ENCODE measurements at places on chromosomes 5 and 9.

DNA sequence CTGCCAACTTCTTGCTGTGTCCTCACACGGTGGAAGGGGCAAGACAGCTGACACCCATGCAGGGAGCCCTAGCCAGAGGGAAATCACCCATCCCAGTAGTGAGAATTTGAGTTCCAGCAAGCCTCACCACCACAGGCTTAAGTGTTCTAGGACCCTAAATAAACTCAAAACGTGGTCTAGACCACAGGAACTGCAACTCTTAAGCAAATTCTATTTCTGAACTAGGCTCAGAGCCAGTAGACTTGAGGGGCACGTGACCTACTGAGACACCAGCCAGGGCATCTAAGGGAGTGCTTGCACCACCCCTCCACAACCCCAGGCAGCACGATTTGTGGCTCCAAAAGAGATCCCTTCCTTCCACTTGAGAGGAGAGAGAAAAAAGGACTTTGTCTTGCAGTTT is 96.0 kb upstream of the PHF24 start:
- DNase-seq = no peak

GRCh38 chr5:179278119-179278518 is 67.1 kb downstream of the ADAMTS2 start:
- DNase-seq = no peak

DNA sequence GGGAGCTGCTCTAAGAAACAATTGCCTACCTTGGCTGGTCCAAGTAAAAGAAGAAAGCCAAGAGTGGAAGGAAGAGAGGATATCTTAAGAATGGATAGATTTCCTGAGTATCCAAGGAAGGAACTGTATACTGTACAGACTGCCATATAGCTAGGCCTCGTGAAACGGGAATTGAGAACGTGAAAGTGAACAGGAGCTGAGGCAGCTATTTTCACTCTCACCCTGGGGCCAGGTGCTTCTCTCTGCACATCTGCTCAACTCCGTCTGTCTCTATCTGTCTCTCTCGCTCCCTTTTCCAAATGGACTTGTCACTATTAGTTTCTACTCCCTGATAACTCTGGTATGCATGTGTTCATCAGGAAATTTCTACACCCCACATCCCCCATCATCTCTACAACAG is 35.9 kb upstream of the TESK1 start:
- DNase-seq = no peak

GRCh38 chr5:1164696-1165630 is 36.4 kb upstream of the SLC6A19 start:
- DNase-seq = no peak

GRCh38 chr5:158382473-158382872 is 523.5 kb upstream of the CLINT1 start:
- DNase-seq = no peak

DNA sequence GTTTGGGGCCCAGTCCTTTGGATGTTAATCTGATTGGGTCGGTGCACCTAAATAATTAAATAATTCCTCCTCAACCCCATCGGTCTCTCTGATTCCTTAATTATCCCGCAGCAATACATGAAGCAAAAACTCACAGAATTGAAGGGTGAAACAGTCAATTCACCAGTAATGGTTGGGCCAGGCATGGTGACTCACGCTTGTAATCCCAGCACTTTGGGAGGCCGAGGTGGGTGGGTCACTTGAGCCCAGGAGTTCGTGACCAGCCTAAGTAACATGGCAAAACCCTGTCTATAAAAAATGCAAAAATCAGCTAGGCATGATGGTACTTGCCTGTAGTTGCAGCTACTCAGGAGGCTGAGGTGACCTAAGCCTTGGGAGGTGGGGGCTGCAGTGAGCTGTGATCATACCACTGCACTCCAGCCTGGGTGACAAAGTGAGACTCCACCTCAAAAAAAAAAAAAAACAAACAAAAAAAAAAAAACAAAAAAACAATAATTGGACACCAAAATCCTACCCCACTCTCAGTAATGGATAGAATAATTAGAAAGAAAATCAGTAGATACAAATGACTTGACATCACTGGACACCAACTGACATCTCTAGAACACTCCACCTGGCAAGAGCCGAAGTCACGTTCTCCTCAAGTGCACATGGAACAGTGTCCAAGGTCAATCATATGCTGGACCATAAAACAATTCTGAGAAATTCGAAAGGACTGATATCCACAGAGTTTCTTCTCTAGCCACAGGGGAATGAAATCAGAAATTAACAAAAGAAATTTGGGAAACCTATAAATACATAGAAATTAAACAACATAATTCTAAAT is 5.3 kb downstream of the ABO start:
- DNase-seq = no peak

DNA sequence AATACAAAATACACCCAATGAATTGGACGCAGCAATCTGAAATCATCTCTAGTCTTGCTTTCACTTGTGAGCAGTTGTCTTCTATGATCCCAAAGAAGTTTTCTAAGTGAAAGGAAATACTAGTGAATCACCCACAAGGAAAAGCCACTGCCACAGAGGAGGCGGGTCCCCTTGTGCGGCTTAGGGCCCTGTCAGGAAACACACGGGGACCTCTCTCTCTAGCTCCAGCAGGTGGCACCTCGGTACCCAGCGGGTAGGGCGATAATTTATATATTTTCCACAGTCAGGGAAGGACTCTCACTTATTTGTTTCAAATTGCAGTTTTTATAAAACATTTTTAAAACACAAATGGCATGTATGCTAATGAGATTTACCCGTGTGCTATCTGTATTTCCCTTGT is 417.1 kb downstream of the KDM4C start:
- DNase-seq = no peak

DNA sequence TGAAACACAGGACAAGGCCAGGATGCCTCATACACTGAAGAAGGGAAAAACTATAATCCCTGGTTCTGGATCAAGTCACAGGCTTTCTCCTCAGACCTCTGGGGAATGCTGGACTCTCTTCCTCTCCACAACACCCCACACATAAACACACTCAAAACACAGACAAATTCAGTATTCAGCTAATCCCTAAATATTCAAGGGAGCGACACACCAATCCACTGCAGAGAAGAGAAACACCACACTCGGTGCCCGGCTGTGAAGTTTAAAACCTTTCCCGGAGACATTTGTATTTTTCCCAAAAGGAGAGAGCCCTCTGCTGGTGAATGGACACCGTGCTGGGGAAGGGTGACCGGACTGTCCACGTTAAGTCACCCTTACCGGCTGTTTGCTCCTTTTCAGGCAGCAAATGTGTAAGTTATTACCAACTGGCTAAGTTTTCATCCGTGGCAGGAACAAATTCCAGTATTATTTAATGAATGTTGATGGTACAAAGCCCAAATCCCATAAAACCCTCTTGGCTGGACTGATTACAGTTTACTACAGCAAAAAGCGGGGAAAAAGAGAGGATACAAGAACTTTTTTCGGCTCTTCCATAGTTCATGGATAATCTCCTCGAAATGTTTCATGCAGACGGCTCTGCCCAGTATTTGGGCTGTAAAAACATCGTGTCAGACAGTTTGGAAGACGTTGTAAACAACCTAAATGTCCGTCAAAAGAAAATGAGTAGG is 130.9 kb upstream of the SLC30A5 start:
- DNase-seq = peak; percentile 1

DNA sequence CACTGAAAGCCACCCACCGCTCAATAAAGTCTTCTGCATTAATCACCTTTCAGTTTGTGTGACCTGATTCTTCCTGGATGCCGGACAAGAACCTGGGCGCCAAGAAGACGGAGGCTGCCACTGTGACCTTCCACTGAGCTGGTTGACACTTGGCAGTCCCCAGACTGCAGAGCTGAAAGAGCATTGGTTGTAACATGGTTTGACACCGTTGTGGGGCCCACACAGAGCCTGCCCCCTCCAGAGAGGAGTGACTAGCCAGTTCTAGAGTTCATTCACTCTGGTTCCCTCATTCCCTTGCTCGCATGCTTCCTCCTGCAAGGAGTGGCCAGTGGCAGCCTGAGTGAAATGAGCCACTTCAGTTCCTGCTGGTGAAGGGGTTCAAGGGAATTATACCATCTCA is 86.2 kb upstream of the ANXA1 start:
- DNase-seq = no peak

DNA sequence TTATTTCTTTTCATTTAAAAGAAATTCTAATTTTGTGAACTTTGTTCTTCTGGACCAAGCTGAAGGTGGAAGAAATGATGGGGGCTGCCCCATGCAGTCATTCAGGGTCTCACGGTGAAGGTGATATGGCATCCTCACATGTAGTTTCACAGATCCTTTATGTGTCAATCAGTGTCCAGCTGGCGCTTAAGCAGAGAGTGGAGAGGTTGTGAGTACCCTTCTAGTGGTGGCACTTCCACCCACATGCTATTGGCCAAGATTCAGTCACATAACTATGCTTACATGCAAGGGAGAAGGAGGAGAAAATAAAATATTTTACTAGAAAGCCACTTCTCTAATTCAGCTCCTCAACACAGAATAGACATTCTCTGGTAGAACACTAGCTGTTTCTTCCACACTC is 34.7 kb downstream of the PLPPR1 start:
- no peak for DNase-seq

GRCh38 chr5:16549491-16550206 is 67.1 kb downstream of the RETREG1 start:
- DNase-seq = no peak

- DNase-seq = no peak
These were observed 39.2 kb upstream of the RAB3C start for GRCh38 chr5:58543723-58544122.

All from CD4-positive, alpha-beta T cell treated with Interleukin-15 for 4 hours (primary cell).